ENCODE measurements at places on chromosomes 2 and 18.

DNA sequence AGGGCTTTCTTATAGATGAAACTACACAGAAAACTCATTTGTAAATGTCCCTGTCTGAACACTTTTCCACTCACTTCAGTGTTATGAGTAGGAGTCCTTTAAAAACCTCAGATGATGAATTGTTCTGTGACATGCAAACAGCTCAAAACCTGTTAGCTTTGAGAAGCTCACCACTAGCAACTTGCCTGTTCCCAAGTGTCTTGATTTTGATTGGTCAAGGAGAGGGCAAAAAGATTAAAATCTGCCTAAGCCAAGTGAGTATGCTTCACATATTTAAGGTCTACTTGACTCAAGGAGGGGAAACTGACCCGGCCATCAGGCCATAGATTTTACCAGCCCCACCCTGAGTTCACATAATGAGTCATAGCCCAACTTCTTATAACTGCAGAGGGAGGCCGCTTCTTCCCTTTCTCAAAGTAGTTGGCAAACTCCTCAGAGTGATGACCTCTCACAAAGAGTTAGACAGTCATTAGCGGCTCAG, 45.2 kb upstream of the MEIS1 start:
- DNase-seq, result no peak

DNA sequence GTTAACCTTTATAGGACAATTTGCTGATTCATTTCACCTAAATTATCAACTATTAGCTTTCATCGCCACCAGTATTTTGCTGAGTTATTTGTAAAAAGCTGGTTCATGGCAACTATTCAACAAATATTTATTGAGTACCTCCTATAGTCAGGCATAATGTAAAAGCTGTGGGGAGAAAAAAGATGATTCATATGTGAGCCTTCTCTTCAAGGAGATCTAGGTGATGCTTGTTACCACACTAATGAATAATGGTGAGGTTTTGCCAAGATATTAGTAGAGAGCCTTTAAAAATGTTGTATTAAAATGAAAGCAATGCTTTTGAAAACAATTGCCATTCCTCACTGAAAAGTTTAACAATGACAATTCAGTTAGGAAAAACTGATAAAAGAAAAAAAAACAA, 187.8 kb downstream of the ANKRD44 start:
- no peak for DNase-seq

- no peak for DNase-seq
These were observed 63.3 kb upstream of the ZNF236 start for GRCh38 chr18:76759056-76759455.

- peak; percentile 36 for DNase-seq
These were observed 1364.0 kb upstream of the NRXN1 start for GRCh38 chr2:52395912-52396311.

- DNase-seq, result no peak
These were observed 323.7 kb downstream of the ARHGAP15 start for GRCh38 chr2:143452817-143453451.
